Cardiac septum (tissue), 1 donor: ENCODE measurements at places on chromosomes 2 and 18. TPM values are rescaled to one million over a fixed set of nuclear protein-coding genes. Genes with fewer than 3 reads are reported as not detected.

DNA sequence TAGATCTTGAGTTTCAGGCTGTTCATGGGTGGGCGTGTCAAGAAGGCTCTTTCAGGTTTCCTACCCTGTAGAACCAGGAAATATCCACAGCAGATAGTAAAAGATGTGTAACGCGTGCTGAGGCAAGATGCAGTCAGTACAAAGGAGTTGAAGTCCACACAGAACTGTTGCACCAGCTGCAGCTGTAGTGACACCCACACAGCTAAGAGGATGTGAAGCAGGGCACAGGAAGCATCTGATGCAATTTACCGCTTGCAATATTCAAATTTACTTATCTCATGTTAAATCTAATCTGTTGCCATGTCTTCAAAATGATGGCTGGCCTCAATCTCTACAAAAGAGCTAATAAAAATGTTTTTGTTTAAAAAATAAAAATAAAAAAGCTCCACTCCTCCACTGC lies 132.8 kb downstream of the ARHGAP15 start:
- no peak for DNase-seq

- no peak for DNase-seq
Measured at GRCh38 chr2:190272457-190272842, 47.2 kb downstream of the HIBCH start.

FEV gene
- not detected for total RNA-seq

DNA sequence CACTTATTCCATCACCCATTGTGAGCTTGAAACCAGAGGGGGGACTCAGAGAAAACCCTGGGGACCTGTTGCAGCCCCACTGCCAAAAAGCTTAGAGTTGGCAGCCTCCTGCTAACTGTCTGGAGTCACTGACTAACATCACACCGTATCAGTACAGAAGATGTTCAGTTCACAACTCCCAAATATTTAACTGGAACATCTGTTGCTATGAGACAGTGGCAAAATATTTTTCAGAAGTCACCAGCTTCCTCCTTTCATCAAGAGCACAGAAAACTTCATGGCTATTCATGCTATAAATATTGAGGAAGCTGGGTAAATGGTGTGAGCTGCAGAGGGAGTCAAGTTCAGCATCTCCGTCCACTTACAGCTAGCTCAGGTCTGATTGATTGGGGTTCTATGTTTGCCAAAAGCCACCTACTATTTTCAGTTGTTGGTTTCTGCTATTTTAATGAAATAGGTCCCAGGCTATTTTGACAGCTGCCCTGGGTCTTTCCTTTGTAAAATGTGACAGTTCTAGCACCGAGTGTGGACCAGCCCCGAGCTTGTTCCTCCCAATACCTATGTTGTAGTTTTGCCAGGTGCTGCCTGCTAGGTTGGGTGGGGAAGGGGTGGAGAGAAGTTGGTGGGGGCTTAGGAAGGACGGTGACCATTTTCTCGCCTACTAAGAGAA lies 9.8 kb downstream of the TUBB6 start:
- DNase-seq: no peak

GNAL gene
- 1.1 TPM for total RNA-seq

- no peak for DNase-seq
Measured at GRCh38 chr2:317501-318424, 29.9 kb upstream of the ALKAL2 start.

DNA sequence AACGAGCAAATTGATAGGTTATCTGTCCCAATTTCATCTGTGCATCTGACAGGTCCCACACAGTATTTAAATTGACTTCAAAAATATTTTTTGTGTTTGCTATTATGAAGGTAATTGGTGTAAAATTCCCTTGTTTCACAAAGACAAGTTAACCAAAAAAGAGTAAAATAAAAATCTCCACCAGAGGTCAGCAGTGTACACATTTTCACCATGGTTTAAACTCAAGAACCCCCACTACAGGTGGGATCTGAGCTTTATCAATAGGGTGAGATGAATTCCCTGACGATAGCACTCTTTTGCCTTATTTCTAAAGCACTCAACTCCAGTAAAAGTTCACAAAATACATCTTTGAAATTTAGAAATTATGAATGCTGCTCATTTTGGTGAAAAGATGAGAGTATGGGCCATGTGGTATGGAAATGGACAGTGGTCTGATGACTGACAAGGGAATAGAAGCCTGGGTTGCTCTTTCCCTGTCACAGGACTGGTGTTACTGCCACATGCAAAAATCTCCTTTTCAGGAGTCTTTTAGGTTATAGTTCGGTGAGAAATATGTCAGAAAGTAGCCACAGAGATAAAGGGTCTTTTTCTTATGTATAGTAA lies 68.0 kb downstream of the SERPINB8 start:
- no peak for DNase-seq
